ENCODE measurements at places on chromosomes 11 and 22. TPM values are rescaled to one million over a fixed set of nuclear protein-coding genes. Genes with fewer than 3 reads are reported as not detected.

Gene ALDH3B1
- total RNA-seq: 0.65 TPM

Gene TRIM29
- not detected for total RNA-seq

Gene KRTAP5-8
- total RNA-seq: not detected

Gene FIBIN
- total RNA-seq: not detected

Gene SSTR3
- total RNA-seq: 0.30 TPM

- DNase-seq: no peak
These were observed 47.0 kb upstream of the CLMP start for GRCh38 chr11:123241874-123242543.

GRCh38 chr11:45440111-45440510, 154.0 kb upstream of the SYT13 start:
- no peak for DNase-seq

DNA sequence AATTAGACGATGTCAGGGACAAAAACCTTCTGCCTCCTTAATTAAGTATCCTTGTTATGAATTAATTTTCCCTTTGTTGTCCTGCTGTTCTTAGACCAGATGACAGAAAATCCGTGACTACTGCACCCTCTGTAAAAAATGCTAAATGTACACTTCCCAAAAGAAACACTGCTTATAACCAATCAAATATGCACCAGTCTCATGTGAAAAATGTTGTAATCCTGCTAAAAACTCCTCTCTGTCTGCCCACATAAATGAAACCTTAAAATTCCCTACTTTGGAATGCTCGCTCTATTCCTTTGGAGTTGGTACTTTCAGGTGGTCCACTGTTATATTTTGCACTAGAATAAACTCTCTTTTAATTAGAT, 366.8 kb upstream of the CCDC179 start:
- no peak for DNase-seq

GRCh38 chr11:104682206-104682605, 216.1 kb downstream of the CASP12 start:
- no peak for DNase-seq

GRCh38 chr22:37276776-37277175, 5.5 kb upstream of the CYTH4 start:
- DNase-seq: no peak

DNA sequence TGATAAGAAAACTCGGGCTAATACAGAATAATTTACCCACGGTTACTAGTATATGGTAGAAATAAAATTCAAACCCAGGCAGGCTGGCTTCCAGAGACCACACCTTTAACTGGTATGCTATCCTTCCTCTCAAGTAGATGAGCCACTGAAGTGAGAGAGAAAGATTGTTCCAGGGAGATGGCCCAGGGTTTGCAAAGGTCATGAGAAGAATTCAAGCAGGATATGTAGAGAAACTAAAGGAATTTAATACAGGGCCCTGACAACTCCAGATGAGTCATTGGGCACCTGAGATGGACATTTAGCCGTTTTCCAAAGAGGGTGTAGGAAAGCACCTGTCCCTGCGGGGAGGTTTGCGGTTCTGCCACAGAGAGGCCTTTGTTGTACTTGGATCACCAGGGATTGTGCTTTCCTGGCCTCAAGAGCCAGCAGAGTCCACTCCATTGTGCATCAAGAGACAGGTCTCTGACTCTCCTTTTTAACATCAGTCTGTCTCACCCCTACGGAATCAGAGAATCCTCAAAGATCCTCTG, 152.7 kb upstream of the BLID start:
- DNase-seq: no peak

DNA sequence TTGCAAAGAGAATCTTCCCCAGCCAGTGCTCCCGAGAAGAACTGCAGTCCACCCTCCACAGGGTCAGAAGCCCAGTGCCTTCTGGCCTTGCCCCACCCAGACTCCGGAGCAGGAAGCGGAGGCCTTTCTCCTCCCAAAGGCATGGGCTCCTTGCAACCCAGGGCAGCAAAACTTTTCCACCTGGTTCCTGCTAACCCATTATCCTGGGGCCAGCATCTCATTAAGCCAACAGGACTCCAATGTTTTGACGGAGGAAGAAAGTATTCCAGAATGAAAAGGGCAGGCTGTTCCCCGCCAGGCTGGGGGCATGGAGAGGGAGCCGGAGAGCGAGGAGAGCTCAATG, 88.1 kb downstream of the RTL6 start:
- no peak for DNase-seq

- DNase-seq: peak; percentile 32
These were observed 1.5 kb downstream of the MAFF start for GRCh38 chr22:38203090-38203810.

DNA sequence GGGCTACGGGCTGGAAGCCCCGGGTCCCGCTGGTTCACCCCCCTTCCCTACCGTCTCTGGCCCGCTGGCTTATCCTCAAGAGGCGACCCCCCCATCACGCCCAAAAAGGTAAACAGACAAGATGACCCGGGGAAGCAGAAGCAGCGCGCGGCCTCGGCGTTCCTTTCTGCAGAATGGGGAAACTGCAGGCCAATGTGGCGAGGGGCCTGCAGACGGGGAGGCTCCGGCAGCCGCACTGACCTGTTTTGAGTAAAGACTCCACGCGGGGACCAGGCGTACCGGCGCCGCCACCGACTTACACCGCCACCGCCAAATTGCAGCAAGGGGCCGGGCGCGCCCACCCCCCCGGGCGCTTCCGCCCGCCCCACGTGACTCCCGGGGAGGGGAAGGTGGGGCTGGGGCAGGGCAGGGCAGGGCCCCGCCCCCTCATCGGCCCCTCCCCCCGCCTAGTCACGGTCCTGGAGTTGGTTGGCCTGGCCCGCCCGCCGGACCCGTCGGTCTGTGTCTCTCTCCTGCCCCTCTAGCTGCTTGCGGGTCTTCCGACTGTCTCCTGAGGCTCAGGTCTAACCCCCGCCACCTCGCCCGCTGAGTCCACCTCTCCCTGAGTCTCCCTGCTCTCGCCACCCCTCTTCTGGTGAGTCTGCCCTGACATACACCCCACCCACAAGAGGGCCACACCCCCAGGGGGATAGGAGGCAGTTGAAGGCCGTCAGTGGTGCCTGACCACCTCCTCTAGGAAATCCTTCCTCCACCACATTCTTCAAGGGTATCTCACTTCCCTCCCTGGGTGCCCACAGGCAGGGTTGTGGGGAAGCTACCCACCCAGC, at the start of gene ARAP1:
Gene ARAP1, minus strand, starts transcription at position 321 of the 827 bp plus-strand sequence. CDS start 25,280 bp downstream, outside the sequence.
- DNase-seq: peak; percentile 86

DNA sequence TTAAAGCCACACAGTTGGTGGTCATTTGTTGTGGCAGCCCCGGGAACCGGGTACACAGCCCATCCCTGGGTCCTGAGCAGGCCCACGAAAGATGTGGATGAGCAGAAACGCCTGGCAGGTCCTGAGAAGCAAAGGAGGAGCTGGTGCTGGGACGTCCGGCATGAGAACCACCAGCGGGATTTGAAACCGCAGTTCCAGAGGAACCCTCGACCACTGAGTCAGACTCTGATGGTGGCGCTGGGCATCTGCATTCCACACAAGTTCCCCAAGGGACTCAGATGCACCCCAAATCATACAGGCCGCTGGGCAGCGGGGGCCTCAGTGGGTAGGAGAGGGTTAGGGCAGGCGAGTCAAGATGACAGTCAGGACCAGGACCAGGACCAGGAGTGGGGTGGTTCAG, 363.0 kb downstream of the SHANK2 start:
- DNase-seq: no peak

DNA sequence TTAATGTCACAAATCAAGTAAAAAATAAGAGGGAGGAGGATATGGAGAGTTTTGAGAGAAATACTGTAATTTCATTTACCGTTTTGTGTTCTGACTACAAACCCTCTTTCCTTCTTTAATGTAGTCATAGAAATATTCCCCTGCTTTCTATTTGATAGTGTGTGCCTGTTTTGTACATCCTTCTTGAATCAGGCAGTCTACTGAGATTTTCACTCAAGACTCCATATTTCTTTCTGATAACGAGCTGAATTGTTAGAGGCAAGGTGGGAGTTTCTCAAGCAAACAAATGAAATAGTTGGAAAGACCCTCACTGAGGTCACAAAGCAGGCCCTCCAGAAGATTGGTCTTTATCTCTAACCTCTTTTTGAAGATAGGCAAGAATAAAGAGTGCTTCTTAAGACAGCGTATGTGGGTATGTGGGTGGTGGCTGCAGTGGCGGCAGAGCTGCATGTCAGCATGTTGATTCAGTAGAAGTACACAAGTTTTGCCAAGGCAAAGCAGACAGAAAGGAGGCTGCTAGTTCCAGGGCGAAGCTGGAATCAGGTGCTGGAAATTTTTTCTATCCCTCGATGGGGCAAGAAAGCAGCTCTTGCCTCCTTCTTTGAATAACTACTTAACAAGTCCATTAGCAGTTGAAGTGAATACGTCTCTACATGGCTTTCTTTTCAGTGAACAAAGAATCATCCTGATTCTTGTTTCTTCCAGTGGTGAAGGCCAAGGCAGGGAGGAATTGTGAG, 164.2 kb downstream of the FAM76B start:
- no peak for DNase-seq

- peak; percentile 51 for DNase-seq
These were observed 26.6 kb downstream of the RELT start for GRCh38 chr11:73402834-73403185.
